ENCODE measurements at places on chromosomes 1 and 21. TPM values are rescaled to one million over a fixed set of nuclear protein-coding genes. Genes with fewer than 3 reads are reported as not detected.

GRCh38 chr21:38957575-38958322, 152.0 kb downstream of the ETS2 start:
- no peak for DNase-seq

DNA sequence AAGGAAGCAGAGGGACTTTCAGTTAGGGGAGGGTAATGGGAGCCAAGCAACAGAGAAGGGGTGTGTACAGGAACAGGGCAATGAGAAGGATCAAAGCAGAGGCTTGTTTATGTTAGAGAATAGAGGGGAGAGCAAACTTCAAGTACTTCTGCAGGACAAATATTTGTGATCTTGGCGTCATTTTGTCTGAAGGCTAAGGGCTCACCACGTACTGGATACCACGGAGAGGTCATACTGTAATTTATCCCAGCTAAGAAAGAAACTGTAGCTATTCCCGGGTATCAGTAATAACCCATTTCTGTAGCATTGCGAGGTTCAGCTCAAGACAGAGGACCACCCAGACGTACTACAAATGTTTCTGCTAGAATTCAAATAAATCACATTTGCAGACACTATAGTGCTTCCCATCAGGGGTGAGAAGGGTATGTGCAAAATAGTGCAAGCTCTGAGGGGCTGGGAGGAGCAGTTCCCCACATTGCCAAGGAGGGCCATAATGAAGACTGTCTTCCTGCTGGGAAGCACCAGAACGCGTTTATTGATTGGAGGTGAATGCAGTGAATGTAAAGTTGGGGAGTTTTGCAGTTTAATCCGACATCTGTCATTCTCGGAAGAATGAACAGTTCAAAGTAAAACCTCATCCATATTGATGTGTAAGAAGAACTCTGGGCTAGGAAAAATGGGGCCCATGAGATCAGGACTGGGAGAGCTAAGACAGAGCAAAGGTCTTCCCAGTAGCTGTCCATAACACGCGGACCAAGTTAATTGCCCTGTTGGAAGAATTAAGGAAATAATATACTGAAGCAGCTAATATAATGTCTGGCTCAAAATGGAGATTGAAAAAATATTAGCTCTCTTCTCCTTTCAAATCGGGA, 136.9 kb downstream of the RWDD3 start:
- DNase-seq = no peak

GRCh38 chr1:116808200-116808847, 54.1 kb downstream of the CD2 start:
- no peak for DNase-seq

Gene OR10J1
- not detected for total RNA-seq

GRCh38 chr21:38936240-38936639, 130.5 kb downstream of the ETS2 start:
- DNase-seq = peak; percentile 64

GRCh38 chr1:229538945-229539344, 19.6 kb downstream of the ABCB10 start:
- DNase-seq = no peak

DNA sequence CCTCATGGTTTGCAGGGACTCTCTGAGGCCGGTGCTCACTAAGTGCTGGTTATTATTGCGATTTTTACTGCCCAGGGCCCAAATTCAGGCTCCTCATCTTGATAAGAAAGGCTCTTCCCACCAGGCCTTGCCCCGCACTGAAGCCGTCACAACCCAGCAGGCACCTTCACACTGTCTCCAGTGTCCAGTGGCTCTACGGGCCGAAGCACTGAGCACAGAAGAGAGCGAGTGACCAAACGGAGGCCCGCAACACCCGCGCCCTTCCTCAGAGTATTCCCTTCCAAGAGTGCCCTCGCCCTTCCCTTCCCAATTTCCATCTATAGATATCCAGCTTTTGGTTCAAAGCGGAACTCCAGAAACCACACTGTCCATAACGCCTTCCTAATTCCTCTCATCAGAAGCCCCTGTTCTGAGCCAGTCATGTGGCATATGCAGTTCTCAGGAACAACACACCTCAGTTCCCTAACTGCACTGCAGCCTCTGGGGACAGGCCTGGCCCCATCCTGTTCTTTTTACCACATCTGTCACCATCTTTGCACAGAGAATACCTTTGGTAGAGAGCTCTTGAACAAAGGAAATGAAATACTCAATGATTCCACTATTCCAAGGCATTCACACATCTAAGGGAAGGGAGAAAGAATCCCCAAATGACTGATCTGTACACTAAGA, 15.1 kb downstream of the FALEC start:
- peak; percentile 42 for DNase-seq

Gene SZT2
- total RNA-seq = 44.6 TPM

DNA sequence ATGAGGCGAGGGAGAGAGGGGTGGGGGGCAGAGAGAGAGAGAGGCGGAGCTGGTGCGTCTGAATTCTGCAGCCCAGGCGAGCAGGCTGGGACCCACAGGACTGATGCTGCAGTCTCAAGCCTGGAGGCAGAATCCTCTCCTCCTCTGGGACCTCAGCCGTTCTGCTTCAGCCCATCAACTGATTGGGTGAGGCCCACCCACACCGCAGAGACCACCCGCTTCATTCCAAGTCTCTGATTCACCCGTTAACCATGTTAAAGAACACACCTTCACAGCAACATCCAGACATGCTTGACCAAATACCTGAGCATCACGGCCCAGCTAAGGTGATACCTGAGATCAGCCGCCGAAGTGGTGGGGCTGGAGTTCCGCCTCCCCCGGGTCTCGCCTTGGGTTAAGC, 147.8 kb downstream of the NPHP4 start:
- DNase-seq = no peak
